ENCODE measurements at places on chromosomes 1 and 21.

GRCh38 chr1:52554267-52554640, 1.4 kb upstream of the TUT4 start:
- DNase-seq = no peak

DNA sequence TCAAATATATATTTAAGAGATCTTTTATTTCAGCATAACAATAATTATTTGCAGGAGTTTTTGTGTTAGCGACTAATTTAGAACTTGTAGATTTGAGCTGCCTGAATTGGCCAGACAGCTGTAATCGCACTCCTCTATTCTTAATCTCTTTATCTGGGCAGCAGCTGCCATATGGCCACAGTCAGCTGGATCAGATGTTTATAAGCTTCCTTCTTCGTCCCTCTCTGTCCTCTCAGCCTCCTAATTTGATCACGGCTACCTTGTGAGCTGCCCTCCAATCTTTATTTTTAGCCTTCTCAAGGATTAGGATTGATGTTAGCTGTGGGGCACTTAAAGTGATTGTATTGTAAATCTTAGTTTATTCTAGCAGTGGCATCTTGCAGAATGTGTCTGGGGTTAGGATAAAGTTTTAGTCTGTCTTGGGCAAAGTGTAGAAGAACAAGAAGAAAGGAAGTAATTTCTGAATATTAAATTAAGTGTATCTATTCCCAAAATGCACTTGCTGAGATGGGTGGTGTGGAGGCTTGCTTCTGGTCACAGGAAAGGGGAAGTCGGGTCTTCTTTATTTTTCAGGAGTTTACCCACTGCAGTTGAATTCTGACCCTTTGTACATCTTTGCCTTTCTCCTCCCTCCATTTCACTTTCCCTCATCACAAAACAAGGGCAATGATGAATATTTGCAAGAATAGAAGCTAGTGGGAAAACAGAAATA, 1.1 kb downstream of the ZBTB18 start:
- DNase-seq = no peak

- no peak for DNase-seq
Observed at GRCh38 chr1:34696981-34697380, 57.9 kb upstream of the GJB5 start.

DNA sequence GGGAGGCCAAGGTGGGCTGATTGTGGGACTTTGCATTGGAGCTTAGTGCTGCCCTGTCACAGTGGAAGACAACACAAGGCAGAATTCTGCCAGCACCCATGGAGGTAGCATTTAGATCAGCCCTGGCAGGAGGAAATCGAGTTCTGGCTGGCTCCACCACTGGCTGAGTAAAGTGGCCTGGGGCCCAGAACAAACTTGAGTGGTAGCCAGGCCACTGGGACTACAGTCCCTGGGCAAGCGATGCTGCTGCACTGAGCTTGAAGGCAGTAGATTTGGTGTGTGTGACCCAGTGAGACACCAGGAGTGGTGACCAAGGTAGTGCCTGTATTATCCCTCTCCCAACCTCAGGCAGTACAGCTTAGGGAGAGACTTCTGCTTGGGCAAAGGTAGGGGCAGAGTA, 22.5 kb upstream of the UHMK1 start:
- no peak for DNase-seq

DNA sequence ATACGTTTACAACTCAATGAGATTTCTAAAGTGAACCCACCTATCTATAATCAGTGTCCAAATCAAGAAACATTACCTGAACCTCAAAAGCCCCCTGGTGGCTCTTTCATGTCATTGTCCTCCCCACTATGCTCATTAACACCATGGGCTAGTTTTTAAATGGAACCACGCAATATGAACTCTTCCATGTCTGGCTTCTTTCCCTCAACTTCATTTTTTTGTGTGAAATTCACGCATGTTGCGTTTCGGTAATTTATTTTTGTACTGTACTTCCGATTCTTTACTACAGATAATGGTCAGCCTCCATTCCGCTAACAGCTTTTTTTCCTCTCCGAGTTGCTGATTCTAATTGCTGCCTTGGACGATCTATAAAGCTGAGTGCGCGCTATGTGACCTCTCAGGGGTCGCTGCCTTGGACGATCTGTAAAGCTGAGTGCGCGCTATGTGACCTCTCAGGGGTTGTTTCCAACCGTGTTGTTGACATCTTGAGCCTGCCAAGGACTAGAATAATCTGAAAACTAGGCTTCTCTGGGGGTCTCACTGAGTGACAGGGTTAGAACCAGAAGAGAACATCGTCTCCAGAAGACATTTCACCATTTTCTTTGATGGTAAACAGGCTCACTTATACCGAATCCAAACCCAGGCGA, 1.1 kb upstream of the CACYBP start:
- DNase-seq = peak; percentile 5

DNA sequence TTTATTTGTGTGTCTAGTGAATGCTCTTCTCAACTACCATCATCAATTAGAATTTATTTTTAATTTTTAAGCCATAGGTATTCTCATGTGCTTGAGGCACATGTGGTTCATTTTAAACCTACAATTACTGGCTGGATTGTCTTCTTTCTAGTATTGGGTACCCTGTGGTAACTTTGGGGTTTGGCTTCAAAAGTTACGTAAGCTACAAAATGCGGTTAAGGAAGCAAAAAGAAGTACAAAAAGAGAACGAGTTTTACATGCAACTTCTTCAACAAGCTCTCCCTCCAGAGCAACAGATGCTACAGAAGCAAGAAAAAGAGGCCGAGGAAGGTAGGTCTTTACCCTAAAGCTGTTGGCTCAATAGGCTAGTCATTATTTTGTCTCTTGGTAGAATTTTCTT, 25.8 kb downstream of the MACO1 start:
- no peak for DNase-seq
